CD14-positive monocyte (primary cell): ENCODE measurements at places on chromosomes 3 and 15. TPM values are rescaled to one million over a fixed set of nuclear protein-coding genes. Genes with fewer than 3 reads are reported as not detected.

DNA sequence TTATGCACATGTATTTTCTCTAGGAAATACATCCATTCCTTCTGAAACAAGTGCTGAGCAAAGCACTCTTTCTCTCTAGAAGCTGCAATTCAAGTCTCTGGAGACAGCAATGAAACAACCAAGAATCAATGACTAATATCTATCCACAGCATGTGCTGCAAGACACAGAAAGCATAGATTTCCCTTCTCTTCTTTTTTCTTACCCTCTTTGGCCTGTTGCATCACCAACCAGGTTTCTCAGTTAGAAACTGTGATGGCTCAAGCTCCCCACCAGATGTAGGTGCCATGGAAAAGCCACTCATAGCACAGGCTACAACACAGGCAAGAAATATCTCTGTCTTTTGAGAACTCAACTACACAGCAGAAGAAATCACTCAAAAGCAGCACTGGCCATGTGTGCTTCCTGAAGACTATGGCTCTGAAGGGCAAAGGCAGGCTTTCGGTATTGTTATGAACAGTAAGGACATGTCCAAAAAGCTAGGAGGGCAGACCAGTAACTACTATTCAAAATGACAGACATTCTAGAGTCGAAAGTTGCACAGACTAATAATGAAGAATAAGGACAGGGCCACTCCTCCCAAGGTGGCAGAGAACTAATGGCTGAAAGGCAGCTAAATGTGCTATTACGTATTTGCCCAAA is 15.5 kb downstream of the ZDHHC3 start:
- DNase-seq: no peak

DNA sequence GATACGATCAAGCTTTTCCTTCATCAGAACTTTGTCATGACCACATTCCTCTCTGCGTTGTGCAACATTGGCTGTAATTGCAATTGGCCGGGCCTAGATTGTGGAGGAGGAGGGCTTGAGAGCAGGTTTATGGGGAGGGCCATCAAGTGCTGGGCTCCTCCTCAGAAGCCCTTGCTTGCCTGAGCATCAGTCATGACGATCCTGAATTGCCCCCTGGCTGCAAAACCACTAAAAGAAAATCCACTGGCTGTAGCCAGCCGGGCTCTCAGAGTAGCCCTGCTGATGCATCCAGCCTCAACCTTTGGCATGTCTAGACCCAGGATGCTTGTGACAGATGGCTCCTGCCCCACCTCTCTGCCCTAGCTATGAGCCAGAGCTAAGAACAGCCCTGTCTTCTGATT is 13.4 kb upstream of the TRH start:
- DNase-seq: no peak

- no peak for DNase-seq
Observed at GRCh38 chr3:56700151-56700550, 17.1 kb upstream of the TASOR start.

- DNase-seq: no peak
Observed at GRCh38 chr3:191008074-191008473, 145.6 kb upstream of the GMNC start.

GRCh38 chr3:7841451-7841850 is 660.2 kb upstream of the LMCD1 start:
- no peak for DNase-seq

DNA sequence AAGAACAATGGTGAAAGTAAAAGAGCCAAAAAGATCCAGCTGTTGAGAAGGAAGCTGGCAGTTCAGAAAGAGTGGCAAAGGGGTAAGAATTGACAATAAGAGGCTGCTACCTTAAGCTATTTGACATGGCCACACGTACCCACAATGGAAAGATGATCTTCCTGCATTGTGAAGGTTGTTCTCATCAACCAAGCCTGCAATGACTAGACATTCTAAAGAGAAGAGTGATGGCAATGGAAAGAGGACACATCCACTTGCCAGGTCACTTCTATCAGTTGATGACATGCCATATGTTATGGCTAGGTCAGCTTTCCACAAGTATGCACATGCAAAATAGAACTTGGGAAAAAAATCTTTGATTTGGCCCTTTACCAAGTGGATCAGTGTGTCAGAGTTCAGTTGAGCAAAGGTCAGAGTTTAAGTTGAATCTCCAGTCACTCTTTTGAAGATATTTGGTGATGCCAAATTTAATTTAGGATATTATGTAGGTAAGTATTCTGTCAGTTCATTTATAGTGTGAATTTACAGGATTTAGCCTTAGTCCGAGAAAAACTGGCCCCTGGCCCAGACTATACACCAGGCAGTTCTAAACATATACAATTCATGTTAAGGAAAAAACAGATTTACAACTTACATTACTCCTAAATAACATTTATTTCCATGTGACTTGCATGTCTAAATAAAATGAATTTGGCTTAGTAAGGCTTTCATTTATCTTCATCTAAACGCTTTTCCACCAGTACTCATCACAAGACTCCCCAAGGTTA is 104.9 kb upstream of the FLNB start:
- DNase-seq: no peak

DNA sequence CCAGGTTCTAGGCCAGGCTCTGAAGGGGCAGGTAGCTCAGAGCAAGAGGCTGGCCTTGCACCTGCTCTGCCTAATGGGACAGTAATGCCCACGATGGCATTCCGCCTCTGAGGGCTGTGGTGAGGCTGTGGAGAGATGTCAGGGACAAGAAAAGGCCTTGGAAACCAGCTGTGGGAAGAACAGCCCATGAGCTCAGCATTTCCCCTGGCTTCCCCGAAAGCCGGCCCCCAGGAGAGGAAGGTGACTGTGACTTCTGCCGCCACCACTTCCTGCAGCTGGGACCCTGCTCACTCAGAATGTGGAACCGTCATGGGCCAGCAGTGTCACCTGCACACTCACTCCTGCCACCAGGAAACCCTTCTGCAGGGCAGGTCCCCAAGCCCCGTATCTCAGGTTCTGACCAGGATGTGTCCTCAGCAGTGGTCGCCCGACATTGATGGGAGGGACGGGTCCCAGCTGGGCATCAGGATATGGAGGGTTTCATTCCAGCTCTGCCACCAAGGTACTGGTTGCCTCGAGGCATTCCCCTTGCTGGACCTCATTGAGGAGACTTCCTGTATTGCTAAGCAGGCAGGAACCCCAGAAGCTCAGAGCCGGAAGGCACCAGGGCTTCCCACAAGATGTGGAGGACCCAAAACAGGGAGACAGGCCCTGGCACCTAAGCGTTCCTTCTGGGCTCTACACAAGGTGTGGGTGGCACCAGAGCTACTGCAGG is 30.7 kb downstream of the SEMA7A start:
- peak; percentile 33 for DNase-seq

DNA sequence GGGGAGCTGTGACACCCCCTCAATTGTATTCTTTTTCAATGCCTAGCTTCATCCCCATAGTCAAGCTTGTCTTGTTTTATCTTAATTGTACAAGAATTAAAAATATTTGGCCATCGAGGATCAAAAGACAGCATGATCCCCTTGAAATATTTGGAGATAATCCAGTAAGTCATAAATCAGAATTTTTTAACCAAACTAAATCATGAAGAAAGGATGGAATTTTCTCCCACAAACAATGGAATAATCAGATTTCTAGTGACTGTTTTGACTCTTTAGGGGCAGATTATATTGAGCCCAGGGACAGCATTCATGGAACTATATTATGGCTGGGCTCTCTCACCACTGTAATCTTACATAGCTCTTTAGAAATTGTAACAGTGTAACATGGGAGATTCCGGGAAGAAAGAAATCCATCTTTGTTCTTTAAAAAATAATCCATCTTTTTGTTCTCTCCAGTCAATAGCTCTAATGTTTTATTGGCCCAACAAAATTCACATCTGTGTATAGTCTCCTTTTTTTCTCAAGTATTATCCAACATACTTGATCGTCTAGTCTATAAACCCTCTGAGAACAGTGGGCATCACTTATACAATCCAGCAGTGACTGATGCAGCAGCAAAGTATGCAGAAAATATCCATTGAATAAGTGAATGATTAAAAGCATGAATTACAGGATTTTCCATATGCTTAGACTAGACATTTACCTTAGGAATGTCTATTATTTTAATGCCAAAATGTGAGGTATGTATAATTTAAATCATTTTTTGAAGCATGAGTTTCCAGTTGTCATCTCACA is 277.0 kb upstream of the PLSCR5 start:
- DNase-seq: no peak

DNA sequence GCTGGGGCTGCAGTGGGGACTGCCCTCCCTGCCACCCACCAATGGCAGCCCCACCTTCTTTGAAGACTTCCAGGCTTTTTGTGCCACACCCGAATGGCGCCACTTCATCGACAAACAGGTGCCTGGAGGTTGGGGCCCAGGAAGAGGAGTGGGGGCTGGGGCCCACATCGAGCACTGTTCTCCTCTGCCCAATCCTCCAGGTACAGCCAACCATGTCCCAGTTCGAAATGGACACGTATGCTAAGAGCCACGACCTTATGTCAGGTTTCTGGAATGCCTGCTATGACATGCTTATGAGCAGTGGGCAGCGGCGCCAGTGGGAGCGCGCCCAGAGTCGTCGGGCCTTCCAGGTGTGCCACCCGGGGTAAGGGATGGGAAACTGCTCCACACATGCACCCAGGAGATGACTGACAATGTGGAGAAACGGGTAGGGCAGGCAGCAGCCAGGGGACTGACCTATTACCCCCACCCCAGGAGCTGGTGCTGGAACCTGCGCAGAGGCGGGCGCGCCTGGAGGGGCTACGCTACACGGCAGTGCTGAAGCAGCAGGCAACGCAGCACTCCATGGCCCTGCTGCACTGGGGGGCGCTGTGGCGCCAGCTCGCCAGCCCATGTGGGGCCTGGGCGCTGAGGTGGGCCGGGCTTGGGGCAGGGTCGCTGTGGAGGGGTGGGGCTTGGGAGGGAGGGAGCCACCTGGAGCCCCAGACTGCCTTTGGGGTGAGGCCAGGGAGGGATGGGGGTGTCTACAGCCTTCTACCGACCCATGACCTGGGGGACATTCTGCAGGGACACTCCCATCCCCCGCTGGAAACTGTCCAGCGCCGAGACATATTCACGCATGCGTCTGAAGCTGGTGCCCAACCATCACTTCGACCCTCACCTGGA is 22.9 kb downstream of the NBEAL2 start:
- no peak for DNase-seq

DNA sequence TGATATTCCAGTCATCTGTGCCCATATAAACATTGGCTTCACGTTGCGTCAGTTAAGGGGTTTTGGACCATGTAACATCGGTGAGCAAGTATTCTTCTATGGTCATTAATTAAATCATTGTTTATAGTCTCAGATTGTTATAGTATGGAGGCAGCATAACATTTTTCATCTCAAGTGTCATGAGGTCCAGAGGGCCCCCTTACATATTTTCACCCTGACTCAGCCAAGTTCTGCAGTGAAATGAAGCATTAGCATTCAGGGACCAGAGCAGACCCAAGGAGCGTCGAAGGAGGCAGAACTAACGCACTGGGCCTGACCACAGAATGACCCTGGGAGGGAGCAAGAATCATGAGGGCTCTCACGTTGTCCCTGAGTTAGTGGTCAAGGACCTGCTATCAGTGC is 171.5 kb downstream of the LRTM1 start:
- DNase-seq: no peak

DNA sequence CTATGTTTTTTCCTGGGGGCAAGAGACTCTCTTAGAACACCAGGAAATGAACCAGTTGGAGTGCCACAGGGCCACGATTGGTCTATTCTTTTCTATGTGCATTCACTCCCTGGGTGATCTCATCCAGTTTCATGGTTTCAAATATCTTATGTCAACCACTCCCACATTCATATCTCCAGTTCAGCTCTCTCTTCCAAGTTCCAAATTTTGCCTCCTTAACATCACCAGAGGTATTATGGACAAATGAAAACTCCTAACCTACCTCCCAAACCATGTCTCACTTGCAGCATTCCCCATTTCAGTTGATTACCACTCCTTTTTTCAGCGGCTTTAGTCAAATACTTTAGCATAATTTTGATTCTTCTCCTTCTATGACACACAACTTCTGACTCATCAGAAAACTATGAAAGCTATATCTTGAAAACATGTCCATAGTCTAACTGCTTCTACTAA is 203.1 kb upstream of the SEMA6D start:
- no peak for DNase-seq

- DNase-seq: no peak
Observed at GRCh38 chr3:45583021-45583851, 11.3 kb upstream of the LIMD1 start.

GRCh38 chr3:107117922-107118536 is 259.2 kb upstream of the CCDC54 start:
- no peak for DNase-seq

- DNase-seq: no peak
Observed at GRCh38 chr15:53401503-53401902, 358.0 kb downstream of the WDR72 start.

GRCh38 chr3:71310359-71310979 is 273.1 kb downstream of the FOXP1 start:
- peak; percentile 4 for DNase-seq

DNA sequence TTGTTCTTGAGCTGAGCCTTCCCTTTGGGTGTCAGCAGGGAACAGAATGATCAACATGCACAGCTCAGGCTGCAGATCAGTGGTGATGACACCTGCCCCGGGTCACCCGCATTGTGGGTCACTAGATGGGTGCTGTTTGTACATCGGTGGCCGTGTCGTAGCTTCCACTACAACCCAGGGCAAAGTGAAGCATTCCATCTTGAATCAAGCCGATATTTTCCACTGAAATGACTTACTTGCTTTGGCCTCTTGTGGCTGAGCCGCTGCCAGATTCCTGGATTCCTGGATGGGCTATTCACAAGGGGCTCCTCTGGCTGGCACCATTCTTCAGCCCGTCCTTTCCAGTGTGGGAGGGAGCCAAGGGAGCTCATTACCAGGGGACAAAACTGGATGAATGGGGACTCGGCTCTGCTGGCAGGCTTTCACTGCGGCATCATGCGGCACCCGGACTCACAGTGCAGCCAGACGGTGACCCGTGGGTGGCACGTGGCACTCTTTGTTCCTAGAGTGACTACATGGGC is 65.6 kb downstream of the SLCO3A1 start:
- DNase-seq: no peak

DNA sequence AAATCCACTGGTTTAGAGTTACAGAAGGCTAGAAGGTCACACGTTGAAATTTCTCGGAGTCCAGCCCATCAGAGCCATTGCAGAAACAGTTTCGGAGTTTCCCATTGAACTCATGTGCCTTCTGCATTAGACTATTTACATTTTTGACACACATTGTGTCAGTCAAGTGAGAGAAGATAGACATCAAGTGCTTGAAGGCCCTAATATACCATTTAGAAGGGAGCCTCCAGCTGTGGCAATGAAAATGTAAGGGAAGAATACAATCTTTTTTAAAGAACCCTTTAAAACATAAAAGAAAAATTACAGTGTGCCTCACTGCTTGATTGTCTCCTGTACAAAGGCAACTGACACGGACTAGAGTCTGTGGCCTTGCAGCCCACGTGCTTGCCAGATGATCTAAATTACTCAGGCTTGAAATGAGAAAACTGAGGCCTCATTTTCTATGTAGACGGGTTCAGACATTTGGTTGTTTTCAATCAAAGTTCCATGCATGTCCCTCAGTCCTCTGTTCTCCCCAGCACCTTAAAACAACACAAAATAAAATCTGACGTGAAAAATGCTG is 650.5 kb downstream of the ROBO2 start:
- DNase-seq: no peak

- DNase-seq: no peak
Observed at GRCh38 chr15:97652700-97653167, 307.8 kb upstream of the ARRDC4 start.

- no peak for DNase-seq
Observed at GRCh38 chr3:12829404-12829803, 12.0 kb downstream of the RPL32 start.

TGM5 gene
- polyA plus RNA-seq: not detected

CKMT1A gene
- polyA plus RNA-seq: not detected

RGMA gene
- 0.35 and 0.55 TPM in 2 replicates for polyA plus RNA-seq

AQP9 gene
- polyA plus RNA-seq: 112 TPM

BFSP2 gene
- not detected for polyA plus RNA-seq

FBXO40 gene
- polyA plus RNA-seq: not detected

MELTF gene
- polyA plus RNA-seq: 0.36 TPM

TMEM89 gene
- not detected for polyA plus RNA-seq
